ENCODE measurements at places on chromosomes 1 and 21. TPM values are rescaled to one million over a fixed set of nuclear protein-coding genes. Genes with fewer than 3 reads are reported as not detected.

The SUSD4 gene
- total RNA-seq: not detected

The ABCG1 gene
- under 0.01 TPM for total RNA-seq

The ACOT11 gene
- total RNA-seq: 6.8 TPM

The ITLN2 gene
- not detected for total RNA-seq

The TBX19 gene
- 3.5 TPM for total RNA-seq

The LCE3D gene
- not detected for total RNA-seq

The TRIM17 gene
- 0.49 TPM for total RNA-seq

The CR1 gene
- not detected for total RNA-seq

The S100A8 gene
- not detected for total RNA-seq

The SH2D2A gene
- 0.61 TPM for total RNA-seq

The ASCL5 gene
- not detected for total RNA-seq

The FCAMR gene
- total RNA-seq: not detected

The RNPEP gene
- total RNA-seq: 101 TPM

The PADI1 gene
- 0.12 TPM for total RNA-seq

The CD1E gene
- not detected for total RNA-seq

The TTC22 gene
- not detected for total RNA-seq

The SYNC gene
- 201 TPM for total RNA-seq

The STUM gene
- total RNA-seq: 4.6 TPM

The TCHHL1 gene
- not detected for total RNA-seq

The LY9 gene
- total RNA-seq: not detected

The CD2 gene
- not detected for total RNA-seq

The TTC34 gene
- total RNA-seq: 0.16 TPM

The DNASE2B gene
- total RNA-seq: not detected

The SCNM1 gene
- total RNA-seq: 29.0 TPM

The TBX15 gene
- total RNA-seq: 62.8 TPM

The DIO1 gene
- not detected for total RNA-seq

The SPRR1B gene
- not detected for total RNA-seq

The SLC6A9 gene
- total RNA-seq: 16.0 TPM

The PLD5 gene
- not detected for total RNA-seq

The MMP23B gene
- total RNA-seq: 0.49 TPM

The AMIGO1 gene
- 3.3 TPM for total RNA-seq

The SPOCD1 gene
- 51.1 TPM for total RNA-seq

The LRRC71 gene
- not detected for total RNA-seq

The OR2T5 gene
- total RNA-seq: not detected

The MRAP gene
- total RNA-seq: not detected

All from hair follicle dermal papilla cell (primary cell).